GM12892 (cell line): ENCODE measurements at places on chromosomes 5 and 9.
A peak's percentile ranks its signal among the peaks of the same experiment; 100 is the strongest.

- no peak for DNase-seq
Observed at GRCh38 chr5:173765661-173766060, 122.5 kb upstream of the CPEB4 start.

- DNase-seq, result no peak
Observed at GRCh38 chr5:172775326-172776234, 4.6 kb upstream of the DUSP1 start.

- DNase-seq, result no peak
Observed at GRCh38 chr5:123708074-123708806, 196.3 kb downstream of the CSNK1G3 start.

DNA sequence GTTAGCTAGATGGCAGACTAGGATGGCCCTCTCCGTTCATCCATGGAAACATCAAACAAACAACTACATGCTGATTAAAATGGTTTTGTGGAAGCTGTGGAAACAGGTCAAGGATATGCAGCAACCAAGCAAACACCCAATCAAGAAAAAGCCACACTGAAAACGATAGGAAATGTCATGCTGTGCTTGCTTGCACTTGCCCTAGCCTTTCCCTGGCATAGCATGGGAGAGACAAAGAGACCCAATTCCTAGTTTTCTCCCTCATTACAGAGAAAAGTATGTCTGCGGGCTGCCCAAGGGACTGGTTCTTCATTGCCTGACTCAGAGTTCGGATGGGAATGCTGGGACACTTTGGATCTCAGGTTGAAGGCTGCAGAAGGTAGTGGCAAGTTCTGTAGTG is 98.7 kb downstream of the FANCC start:
- DNase-seq, result no peak

- DNase-seq, result no peak
Observed at GRCh38 chr9:34375901-34376595, 650 bp downstream of the MYORG start.

DNA sequence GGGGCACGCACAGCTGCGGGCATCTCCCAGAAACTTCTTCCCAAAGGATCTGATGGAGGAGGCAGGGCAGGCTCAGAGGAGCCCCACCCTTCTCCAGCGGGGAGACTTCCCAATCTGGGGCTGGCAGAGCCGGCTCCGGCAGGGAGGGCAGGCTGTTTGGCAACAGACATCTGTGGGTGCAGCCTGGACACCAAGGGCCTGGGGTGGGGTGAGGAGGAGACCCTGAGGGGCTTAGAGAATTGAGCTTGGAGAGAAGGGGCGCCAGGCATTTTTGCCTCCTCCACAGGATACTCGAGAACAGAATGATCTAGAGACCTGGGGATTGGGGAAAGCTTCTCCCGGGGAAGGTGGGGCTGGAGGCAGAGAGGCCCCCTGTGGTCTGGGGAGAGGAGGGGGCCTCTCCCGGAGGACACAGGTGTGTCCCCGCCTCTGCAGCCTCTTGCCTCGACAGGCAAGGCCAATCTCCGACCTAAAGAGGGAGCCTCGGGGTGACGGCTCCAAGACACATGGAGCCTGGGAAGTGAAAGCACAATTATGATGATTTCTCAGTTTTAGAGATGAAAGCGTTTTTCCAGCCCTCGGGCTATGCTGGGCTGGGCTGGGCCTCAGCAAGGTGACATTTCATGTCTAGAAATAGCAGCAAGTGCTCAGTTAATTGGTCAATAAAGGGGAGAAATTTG is 8.4 kb downstream of the LHX3 start:
- DNase-seq, result no peak

DNA sequence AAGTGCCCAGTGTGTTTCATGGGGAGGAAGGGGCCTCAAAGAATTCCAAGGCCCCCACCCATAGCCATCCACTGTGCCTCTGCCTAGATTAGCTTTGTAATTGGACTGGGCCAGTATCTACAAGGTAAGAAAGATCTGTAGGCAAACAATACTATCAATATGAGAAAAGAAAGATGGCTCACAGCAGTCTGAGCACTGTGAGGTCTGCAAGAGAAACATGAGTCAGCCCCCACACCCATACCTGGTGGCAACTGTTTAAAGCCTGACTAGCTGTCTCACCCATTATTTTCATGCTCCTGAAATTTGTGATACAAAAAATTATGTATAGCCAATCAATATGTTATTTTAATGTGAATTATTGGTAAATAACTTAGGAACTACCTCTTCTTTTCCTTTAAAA is 10.0 kb upstream of the ZNF483 start:
- no peak for DNase-seq

- no peak for DNase-seq
Observed at GRCh38 chr5:120683580-120683979, 219.5 kb downstream of the PRR16 start.

- DNase-seq, result no peak
Observed at GRCh38 chr5:66356011-66356565, 212.0 kb downstream of the SREK1 start.

DNA sequence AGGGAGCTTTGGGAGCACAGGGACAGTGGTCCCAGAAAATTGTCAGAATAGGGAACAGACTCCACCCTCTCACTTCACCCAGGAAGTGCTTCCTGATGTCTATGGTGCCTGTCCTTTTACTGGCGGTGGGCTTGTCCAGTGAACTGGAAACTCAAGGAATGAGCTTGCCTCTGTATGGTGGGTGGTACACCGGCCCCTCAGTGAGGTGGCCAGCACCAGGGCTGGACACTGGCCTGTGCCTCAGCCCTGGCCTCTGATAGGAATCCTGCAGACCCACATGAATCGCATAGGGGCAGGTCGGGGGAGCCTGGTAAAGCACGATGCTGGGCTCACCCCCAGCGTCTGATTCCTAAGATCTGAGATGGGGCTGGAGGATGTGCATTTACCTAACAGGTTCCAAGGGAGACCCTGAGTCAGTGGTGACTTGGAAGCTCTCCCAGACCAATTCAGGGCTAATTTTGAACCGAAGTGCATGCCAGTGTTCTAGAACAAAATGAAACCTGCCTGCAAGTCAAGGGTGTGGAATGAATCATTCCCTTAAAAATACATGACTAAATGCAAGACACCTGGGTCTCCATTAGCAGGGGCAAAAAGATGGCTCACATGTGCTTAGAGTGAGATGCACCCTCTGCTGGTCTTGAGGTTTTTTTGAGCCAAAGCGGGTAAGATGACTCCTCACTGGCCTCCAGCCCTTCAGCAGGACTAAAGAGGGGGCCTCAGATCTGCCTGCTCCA is 178.3 kb downstream of the HSPA4 start:
- DNase-seq, result no peak

DNA sequence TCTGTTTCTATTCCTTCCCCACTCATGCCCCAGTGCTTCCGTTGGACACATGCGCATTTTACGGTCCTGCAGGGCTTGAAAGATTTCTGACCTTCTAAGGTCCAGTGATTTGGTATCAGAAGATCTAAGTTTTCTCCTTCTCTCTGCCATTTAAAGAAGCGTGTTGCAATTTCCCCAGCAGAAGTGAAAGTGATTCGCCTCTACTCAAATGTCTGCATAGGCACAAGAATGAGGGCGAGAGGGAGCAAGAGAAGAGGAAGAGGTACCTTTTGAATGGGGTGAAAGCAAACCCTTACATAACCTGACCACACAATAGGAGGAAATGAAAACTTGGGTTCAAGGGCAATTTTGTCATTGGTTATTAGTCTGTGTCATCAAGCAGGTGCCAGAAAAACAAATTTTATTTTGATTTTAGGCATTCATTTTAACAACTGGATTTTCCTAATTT is 31.7 kb upstream of the NR3C1 start:
- peak; percentile 44 for DNase-seq

GRCh38 chr9:69834056-69834455 is 13.4 kb downstream of the CFAP95 start:
- no peak for DNase-seq

GRCh38 chr9:134968011-134968822 is 50.5 kb upstream of the FCN1 start:
- DNase-seq, result no peak

- DNase-seq, result no peak
Observed at GRCh38 chr5:144472221-144472620, 301.5 kb downstream of the KCTD16 start.

GRCh38 chr9:68951879-68952659 is 61.8 kb downstream of the PRKACG start:
- DNase-seq, result no peak

- no peak for DNase-seq
Observed at GRCh38 chr5:34531751-34532360, 124.3 kb upstream of the RAI14 start.

DNA sequence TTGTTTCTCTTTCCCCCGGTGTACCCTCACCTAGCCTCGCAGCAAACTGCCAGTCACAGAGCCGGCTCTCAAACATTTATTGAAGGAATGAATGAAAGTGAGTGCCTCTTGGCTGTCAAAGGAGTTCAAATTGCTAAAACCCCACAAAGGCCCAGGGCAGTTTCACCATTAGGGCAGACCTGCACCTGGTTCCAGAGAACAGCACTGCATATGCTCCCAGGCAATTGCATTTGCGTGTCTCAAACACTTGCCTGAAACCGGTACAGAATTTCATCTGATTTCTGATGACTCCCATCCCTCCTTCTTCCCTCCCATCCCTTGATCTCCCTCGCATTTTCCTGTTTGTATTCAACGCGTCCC is 165.6 kb upstream of the ZNF462 start:
- no peak for DNase-seq

DNA sequence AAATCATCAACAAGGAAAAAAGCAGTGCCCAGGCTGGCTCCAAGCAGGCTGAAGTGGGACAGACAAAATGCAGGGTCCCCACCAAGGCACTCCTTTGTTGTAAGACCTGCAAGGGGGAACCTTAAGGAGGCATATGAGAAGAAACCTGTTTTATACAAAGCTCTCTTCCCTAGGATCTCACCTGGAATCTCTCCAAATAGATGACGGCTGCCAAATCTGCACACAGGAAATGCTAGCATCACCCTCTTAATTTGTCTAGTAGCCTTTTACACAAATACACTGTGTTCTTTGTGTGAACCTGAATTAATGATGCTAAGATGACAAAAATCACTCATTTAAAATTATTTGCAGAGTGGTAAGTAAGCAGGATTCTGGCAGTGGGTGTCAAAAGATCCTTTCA is 280.2 kb downstream of the SPOCK1 start:
- DNase-seq, result no peak

- no peak for DNase-seq
Observed at GRCh38 chr9:15333376-15333881, 26.4 kb upstream of the TTC39B start.

DNA sequence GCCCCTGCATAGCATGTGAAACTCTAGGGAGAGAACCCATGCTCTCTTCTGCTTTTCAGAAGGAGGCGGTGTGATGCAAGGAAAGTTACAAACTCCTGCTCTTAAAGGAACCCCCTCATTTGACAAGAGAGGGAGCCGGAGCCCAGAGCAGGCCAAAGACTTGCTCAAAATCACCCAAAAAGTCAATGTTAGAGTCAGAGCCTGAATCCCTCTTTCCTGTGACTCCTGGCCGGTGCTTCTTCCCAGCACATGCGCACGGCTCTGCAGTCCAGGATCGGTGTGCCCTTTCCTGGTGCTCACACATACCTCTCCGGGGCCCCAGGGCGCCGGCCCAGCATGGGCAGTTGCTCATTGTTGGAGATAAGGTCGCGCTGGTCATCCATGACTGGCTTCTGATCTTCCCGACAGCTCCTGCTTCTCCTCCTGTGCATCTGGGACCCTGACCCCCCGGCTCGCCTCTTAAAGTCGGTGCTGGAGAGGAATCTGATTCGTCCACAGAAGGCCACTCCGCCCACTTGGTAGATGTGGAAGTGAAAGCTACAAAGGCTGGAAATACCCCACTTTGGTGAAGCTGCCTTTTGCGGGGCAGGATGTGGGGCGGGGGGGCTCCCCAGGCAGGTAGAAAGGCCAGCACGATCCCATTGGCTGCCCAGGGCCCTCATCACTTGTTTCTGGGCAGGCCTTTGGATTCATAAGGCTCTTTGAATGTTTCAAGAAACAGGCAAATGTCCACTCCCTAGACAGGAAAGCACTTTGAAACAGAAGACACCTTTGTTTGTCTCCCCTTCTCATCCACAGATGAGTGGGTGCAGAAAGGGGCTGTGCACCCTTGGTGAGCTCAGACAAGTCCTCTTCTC is at the start of gene CD74:
Gene CD74 (minus strand): TSS at position 592 of the 857 bp plus-strand sequence. CDS start 161 bp downstream, at position 431.
- peak; percentile 85 for DNase-seq

- DNase-seq, result no peak
Observed at GRCh38 chr5:139481122-139481533, 1.4 kb downstream of the STING1 start.

DNA sequence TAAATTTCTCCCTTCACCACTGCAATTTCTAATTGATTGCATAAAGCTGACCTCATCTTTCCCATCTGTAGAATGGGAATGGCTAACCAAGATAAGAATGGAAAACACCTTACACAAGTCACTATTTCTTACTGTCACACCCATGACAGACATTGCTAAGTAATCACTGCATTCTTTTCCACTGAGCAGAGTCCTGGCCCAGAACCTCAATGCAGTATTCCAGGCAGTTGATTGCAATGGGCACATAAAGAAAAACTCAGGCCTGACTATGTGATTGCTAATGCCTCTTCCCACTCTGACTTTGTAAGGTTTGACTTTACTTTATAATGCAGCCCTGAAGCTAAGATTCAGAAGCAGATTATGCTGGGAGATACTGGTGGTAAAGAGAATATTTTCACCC is 29.3 kb downstream of the TRIM32 start:
- DNase-seq, result no peak

DNA sequence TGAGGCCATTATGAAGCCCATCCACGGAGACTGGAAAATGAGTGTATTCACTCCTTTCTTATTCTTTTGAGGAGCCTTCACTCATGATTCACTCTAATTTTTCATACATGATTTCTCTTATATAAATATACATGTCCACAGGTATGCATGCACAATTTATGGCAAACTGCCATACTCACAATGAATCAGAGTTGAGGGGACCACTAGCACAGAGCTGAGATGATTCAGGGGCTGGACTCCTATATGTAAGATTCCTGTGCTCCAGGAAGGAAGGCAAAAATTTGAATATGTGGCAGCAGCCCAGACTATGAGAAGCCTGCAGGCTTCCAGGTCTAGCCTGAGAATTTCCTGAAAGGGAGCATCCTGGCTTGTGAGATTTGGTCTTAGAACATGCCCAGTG is 484.6 kb downstream of the PRELID2 start:
- DNase-seq, result no peak

DNA sequence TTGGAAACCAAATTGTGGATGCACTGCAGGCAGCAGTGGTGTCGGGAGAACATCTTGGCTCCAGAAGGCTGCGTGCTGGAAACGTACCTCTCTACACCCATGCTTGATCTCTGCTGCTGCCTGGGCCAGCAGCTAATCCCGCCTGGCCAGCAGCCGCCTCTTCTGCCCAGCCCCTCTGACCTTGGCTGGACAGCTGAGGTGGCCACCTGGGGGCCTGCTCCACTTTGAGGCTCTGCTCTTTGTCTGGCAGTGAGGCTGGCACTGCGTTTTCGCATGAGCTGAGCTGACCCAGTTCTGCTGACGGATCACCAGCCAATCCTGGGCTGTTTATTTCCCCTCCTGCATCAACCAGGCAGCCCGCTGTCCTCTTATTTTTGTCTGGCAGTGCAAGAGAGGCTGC is 154.9 kb downstream of the TENT4A start:
- DNase-seq, result no peak

GRCh38 chr5:82661462-82661861 is 383.3 kb upstream of the RPS23 start:
- no peak for DNase-seq

DNA sequence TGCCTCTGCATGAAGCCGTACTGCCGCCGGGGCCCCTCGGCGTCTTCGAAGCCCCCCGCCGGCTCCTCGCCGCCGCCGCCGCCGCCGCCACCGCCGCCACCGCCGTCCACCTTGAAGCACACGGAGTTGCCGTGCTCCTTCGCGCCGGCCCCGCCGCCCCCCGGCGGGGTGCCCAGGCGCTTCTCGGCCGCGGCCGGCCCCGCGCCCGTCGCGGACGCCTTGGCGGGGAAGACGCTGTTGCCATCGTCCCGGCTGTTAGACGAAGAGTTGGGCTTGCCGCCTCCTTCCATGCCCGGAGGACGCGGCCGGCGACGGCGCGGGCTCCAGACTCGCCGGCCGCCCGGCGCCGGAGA is 400 bp downstream of the HCN1 start:
- no peak for DNase-seq
